HFFc6 (cell line): ENCODE measurements at places on chromosomes 13 and 19. TPM values are rescaled to one million over a fixed set of nuclear protein-coding genes. Genes with fewer than 3 reads are reported as not detected.

GRCh38 chr19:982567-983170 is 1.5 kb upstream of the WDR18 start:
- H3K36me3 ChIP-seq, result no peaks in the 10 kb centered on the region; the same call in 1 of the 2 replicates
- DNase-seq, result peak; percentile 56
- H3K27ac ChIP-seq, result peak overlapping the region; percentile 95; the same call in 1 of the 2 replicates
- peak overlapping the region; percentile 68 for H3K4me3 ChIP-seq
- H3K4me1 ChIP-seq, result peaks cover 18% of the 10 kb centered on the region

Gene PRR20D
- total RNA-seq, result not detected in 3 replicates

DNA sequence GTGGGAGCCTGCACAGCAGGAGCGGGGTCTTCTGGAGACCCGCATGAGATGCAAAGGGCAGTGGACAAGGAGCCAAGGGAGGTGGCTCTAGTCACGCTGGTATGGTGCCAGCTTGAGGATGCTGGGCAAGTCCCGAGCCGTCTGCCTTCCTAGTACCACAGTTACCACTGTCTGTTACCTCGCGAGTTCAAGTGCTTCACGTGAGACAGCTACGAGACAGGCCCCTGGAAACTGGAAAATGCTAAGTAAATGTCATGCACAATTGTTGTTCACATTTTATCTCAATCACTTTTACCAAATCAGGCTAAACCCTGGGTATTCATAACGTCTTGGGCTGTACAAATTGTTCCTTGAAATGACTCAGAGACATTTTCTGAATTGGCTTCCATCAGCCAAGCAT is 155.7 kb downstream of the TNFRSF19 start:
- H3K36me3 ChIP-seq, result no peaks in the 10 kb centered on the region; the same call in 1 of the 2 replicates
- DNase-seq, result no peak
- H3K27me3 ChIP-seq, result no peaks in the 10 kb centered on the region
- H3K4me1 ChIP-seq, result peaks cover 30% of the 10 kb centered on the region
- no peak overlapping the region for H3K4me3 ChIP-seq

GRCh38 chr19:51695702-51696315 is 2.7 kb downstream of the SPACA6 start:
- no peak overlapping the region for H3K4me3 ChIP-seq
- DNase-seq, result no peak
- H3K27ac ChIP-seq, result no peak overlapping the region
- no peaks in the 10 kb centered on the region; the same call in 1 of the 2 replicates for H3K27me3 ChIP-seq

DNA sequence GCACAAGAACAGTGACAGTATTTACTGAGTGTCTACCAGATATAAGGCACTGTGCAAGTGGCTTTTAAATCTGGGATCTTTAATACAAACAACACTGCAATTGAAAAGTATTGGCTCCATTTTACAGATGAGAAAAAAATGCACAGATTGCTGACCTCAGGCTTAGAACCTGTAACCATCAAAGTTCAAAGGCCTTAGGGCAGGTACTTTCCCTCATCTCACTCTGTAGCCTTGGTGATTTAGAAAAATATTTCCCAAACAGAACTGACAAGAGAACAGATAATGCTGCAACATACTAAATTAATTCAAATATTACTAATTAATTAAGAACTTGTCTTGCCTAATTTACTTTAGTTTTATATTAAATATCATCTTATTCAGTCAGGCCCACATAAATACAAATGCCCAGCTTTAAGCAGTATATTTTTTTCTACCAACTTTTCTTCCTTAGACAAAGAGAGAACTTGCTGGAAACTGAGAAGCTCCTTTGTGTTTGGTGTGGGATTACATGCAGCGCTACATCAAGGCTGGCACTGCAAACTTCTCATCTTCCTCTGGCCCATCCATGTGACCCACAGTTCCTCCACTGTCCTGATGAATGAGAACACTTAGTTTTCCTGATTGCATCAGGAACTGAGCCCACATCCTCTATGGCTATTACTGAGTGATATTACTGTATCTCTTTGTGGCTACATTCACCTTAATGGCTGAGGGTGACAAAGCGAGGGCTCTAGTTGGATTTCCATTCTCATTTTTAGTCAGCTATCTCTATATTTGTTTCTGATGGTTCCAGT is 302.1 kb downstream of the ENOX1 start:
- no peak overlapping the region for H3K27ac ChIP-seq
- no peak for DNase-seq
- no peaks in the 10 kb centered on the region for H3K4me1 ChIP-seq
- H3K36me3 ChIP-seq, result no peaks in the 10 kb centered on the region
- peaks cover under 1% of the 10 kb centered on the region; the same call in 1 of the 2 replicates for H3K27me3 ChIP-seq
- H3K4me3 ChIP-seq, result no peak overlapping the region

GRCh38 chr19:41599175-41599966 is 23.4 kb downstream of the CEACAM21 start:
- H3K4me3 ChIP-seq, result no peak overlapping the region
- H3K36me3 ChIP-seq, result no peaks in the 10 kb centered on the region
- H3K27me3 ChIP-seq, result peaks cover 26% of the 10 kb centered on the region
- no peak overlapping the region for H3K27ac ChIP-seq
- H3K4me1 ChIP-seq, result peaks cover 12% of the 10 kb centered on the region; the same call in 1 of the 2 replicates

GRCh38 chr19:42131149-42132029 is 857 bp downstream of the POU2F2 start:
- H3K4me3 ChIP-seq, result peak overlapping the region; percentile 91
- peak overlapping the region; percentile 71 for H3K27ac ChIP-seq
- H3K4me1 ChIP-seq, result peaks cover 56% of the 10 kb centered on the region
- DNase-seq, result no peak

GRCh38 chr13:66402066-66402465 is 828.1 kb downstream of the PCDH9 start:
- H3K36me3 ChIP-seq, result peaks cover 4% of the 10 kb centered on the region; the same call in 1 of the 2 replicates
- no peak overlapping the region for H3K27ac ChIP-seq

GRCh38 chr19:58563034-58563573 is 4.7 kb upstream of the UBE2M start:
- peaks cover 14% of the 10 kb centered on the region; the same call in 1 of the 2 replicates for H3K4me1 ChIP-seq
- peaks cover 10% of the 10 kb centered on the region; the same call in 1 of the 2 replicates for H3K36me3 ChIP-seq
- DNase-seq, result no peak
- no peak overlapping the region for H3K27ac ChIP-seq
- peak overlapping the region; percentile 71 for H3K4me3 ChIP-seq

DNA sequence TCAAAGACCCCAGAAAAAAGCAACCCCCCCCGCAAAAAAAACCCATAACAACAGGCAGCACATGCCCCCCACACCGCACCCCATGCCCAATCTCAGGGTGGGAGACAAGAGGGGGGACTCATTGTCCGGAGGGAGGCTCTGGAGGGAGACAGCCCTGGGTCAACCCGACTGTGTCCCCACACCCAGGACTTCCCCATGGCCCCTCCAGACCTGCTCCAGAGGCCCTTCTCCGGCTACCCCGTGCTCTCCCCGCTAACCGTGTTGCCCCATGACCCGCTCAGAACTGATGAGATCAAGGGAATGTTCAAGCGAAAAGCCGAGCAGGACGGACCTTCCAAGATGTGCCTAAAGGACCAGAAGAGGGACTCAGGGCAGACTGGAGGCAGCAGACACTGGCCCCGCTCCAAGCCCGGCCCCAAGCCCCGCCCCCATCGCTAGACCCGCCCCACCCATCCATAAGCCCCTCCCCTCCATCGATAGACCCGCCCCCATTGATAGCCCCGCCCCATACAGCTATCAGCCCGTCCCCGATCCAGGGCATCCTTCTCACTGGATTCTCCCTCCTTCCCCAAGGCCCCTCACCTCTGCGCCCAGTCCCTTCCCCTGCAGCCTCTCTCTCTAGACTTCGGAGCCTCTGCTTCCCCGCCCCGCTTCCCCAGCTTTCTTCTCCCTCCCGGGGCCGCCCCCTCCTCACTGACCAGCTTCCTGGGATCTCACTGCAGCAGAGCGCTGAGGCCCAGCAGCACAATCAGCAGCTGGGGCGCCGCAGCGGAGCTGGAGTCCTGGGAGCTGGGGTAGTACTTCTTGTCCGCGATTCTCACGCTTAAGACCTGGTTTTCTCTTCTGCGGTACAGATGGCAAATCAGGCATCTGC is 2.2 kb downstream of the BST2 start:
- peaks cover 6% of the 10 kb centered on the region; the same call in 1 of the 2 replicates for H3K4me1 ChIP-seq
- no peak for DNase-seq
- no peaks in the 10 kb centered on the region for H3K36me3 ChIP-seq
- no peak overlapping the region for H3K4me3 ChIP-seq

DNA sequence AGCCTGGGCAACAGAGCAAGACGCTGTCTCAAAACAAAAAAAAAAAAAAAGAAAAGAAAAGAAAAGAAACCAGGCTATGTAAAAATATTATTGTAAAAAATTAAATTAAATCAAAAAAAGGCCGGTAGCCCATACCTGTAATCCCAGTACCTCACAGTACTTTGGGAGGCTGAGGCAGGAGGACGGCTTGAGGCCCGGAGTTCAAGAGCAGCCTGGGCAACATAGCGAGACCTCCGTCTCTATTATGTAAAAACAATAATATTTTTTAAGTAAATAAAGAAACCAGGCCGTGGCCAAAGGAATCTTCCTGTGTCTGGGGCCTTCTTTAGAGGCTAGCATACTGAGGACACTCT is 770 bp upstream of the CAPNS1 start:
- peaks cover 33% of the 10 kb centered on the region for H3K4me1 ChIP-seq
- DNase-seq, result no peak
- peaks cover 26% of the 10 kb centered on the region for H3K36me3 ChIP-seq
- peak overlapping the region; percentile 97 for H3K27ac ChIP-seq
- H3K27me3 ChIP-seq, result peaks cover 10% of the 10 kb centered on the region

DNA sequence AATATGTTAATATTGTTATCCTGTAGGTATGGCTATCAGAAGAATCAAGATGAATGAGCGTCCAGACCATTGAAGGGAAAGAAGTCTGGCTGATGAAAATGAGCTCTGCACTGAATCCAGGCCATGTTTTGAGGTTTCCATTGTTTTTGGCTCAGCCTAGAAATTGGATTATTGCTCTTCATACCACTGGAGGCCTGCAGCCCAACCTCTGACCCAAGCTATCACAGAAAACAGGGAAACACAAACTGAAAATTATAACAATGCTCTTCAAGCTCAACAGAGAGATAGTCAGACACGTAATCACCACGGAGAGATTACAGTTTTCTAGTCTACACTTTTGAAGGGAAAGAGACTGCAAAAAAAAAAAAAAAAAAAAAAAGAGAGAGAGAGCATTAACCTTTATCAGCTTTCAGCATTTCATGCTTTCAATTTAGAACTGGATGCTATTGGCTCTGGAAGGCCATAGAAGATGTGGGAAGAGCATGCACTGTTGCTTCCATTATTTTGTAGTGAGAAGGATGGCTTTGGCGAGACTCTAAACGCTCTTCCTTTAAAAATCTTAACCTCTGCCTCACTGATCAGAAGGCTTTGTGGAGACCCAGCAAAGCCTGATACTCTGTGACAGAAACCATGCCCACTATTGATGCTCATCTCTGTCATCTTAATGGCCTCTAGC is 10.8 kb downstream of the EDNRB start:
- H3K36me3 ChIP-seq, result no peaks in the 10 kb centered on the region
- H3K27ac ChIP-seq, result no peak overlapping the region
- no peaks in the 10 kb centered on the region for H3K4me1 ChIP-seq
- DNase-seq, result no peak
- H3K4me3 ChIP-seq, result no peak overlapping the region
- no peaks in the 10 kb centered on the region for H3K27me3 ChIP-seq

Gene ATP1A3
- total RNA-seq, result 0.40 TPM in 1 of 3 replicates, not detected in the others

DNA sequence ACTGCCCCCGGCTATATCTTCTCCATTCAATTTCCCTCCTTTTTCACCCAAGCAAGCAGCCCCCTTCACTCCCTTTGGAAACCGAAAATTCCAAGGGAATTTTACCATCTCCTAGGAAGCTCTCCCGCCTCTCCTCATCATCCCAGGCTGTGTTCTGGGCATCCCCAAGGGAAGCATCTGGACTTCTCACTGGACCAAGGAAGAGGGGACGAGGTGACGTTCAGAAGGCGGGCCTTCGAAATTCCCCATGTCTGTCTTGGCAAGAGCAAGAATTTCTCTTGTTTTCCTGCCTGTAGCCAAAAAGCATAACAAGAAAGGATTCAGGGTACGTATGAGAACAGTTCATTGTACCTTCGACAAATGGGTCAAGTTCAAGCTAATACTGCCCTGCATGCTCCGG is 6.1 kb downstream of the TPRX2 start:
- H3K4me3 ChIP-seq, result no peak overlapping the region
- no peaks in the 10 kb centered on the region for H3K36me3 ChIP-seq
- peaks cover 6% of the 10 kb centered on the region for H3K4me1 ChIP-seq

Gene PEAK3
- 0.09 to 0.46 TPM (median 0.15 TPM) in 3 replicates for total RNA-seq

DNA sequence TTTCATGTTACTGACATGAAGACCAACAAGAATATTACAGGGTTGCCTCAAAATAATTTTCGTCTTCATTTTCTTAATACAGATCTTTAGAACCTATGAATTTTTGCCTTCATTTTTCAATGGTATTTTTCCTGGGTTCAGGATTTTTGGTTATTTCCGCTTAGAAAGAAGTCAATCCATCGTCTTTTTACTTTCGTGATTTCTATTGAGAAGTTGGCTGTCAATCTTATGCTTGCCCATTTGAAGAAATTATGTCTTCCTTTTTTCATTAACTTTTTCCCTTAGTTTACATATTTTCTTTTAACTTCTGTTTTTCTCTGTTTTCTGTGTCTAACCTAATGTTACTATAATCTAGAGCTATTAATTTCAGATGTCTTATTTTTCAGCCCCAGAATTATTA is 868.9 kb upstream of the SLC10A2 start:
- no peaks in the 10 kb centered on the region for H3K4me1 ChIP-seq
- H3K27ac ChIP-seq, result no peak overlapping the region
- no peaks in the 10 kb centered on the region for H3K27me3 ChIP-seq
- DNase-seq, result no peak
- H3K36me3 ChIP-seq, result no peaks in the 10 kb centered on the region
- no peak overlapping the region for H3K4me3 ChIP-seq

GRCh38 chr19:16070366-16070990 is 5.8 kb upstream of the TPM4 start:
- no peaks in the 10 kb centered on the region for H3K27me3 ChIP-seq
- H3K36me3 ChIP-seq, result no peaks in the 10 kb centered on the region
- H3K27ac ChIP-seq, result no peak overlapping the region
- H3K4me1 ChIP-seq, result peaks cover 20% of the 10 kb centered on the region

GRCh38 chr13:98370806-98371515 is 193.9 kb upstream of the RNF113B start:
- H3K27ac ChIP-seq, result peak overlapping the region; percentile 90
- peak overlapping the region; percentile 85 for H3K4me3 ChIP-seq
- H3K36me3 ChIP-seq, result peaks cover 70% of the 10 kb centered on the region
- DNase-seq, result peak; percentile 86

- no peak overlapping the region for H3K4me3 ChIP-seq
- H3K27ac ChIP-seq, result no peak overlapping the region
- DNase-seq, result no peak
- no peaks in the 10 kb centered on the region; the same call in 1 of the 2 replicates for H3K27me3 ChIP-seq
- no peaks in the 10 kb centered on the region for H3K4me1 ChIP-seq
- no peaks in the 10 kb centered on the region for H3K36me3 ChIP-seq
Measured at GRCh38 chr13:55573565-55573964, 1567.2 kb upstream of the PRR20A start.

DNA sequence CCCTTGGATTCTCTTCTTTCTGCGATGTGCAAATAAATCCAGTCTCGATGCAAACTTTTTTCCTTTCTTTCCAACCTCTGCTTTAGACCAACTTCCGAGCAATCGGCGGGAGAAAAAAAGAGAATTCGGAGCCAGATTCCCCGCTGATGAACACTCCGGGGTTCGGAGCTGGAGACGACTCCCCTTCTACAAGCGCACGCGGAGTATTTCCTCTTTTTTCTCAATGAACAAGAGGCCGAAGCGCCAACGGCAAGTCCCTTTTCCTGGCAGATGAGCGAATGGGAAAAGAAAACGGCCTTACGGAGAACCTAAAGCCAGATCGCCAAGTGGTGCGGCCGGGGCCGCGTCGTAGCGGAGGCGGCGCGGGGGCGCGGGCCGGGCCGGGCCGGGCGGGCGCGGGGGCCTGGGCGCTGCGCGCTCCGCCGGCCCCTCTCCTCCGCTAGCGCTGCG is 250 bp downstream of the SPRY2 start:
- H3K4me3 ChIP-seq, result no peak overlapping the region; the same call in 1 of the 2 replicates
- H3K36me3 ChIP-seq, result peaks cover 4% of the 10 kb centered on the region
- DNase-seq, result peak; percentile 61
- H3K27me3 ChIP-seq, result peaks cover 7% of the 10 kb centered on the region
